Posterior vena cava (tissue), 2 donors: ENCODE measurements at places on chromosomes 12 and 14. TPM values are rescaled to one million over a fixed set of nuclear protein-coding genes. Genes with fewer than 3 reads are reported as not detected.

Gene CLEC6A
- not detected for total RNA-seq

DNA sequence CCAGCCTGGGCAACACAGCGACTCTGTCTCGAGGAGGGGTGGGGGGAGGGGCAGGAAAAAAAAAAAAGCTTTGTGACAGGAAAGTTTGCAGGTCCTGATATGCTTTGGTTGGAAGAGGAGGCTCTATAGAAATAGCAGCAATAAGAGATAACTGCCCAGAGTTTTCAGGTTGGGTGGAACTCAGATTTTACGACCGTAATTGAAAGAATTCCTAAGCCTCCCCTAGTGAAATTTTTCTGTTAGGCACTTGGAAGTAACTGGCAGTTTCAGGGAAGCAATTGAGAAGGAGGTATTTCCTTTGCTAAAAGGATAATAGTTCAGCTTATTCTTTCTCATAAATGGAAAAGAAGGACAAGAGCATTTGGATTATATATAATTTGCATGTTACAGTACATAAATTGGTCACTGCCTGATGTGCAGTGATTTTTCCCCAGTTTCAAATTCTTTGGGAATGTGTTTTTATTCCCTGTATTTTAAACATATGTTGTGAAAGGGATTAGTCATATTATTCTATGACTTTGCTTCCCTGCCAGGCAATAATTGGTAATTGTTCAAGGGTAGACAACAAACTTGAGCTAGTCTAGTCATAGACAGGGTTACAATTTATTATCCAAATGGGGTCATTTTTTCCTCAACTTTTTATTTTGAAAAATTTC lies 452.8 kb downstream of the AEBP2 start:
- DNase-seq, result no peak

DNA sequence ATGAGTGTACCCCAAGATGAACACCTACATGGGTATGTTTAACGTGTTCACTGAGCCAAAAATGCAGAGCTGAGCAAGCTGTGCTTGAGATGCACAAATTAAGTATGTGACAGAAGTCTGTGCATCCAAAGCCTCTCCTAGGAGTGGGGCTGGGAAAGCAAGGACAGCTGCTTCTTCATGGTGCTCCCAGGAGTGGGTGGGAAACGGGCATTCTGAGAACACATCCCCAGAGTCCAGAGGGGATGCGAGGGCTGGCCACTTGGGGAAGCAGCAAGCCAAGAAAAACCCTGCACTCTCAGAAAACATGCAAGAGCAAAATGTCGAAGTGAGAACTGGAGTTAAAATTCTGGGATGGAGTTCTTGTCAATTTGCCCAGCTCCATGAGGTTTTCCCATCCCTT lies 414.3 kb downstream of the BCAT1 start:
- no peak for DNase-seq

- DNase-seq, result no peak
Observed at GRCh38 chr14:64685371-64686281, 18.6 kb upstream of the PLEKHG3 start.

Gene DCN
- total RNA-seq, result 2,897 TPM

Gene RNF31
- total RNA-seq, result 53.7 TPM

DNA sequence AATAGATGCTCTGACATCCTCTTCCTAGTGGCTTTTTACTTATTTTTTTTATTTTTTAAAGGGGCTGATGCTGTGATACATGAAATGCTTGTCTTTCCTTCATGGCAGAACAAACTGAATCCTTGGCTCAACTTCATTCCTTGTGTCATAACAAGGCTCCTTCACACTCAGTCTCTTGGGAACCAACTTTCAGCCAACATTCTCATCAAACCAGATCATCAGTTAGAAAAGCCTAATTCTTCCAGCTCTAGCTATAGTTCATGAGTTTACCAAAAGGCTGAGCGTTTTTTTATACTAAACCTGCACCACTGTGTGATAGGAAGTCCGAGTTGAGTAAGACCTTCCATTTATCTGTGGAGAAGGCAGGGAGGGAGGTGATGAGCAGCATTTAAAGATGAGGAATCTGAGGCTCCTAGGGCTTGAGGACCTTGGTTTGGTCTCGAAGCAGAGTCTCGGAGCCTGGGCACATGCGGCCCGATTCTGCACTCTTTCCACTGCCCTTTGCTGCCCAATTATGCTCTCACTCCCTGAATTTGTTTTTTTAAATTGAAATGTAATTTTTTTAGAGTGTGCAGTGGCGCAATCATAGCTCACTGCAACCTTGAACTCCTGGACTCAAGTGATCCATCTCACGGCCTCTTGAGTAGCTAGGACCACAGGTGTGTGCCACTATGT lies 8.2 kb downstream of the GPRC5D start:
- no peak for DNase-seq

GRCh38 chr12:132500142-132500855 lies 10.3 kb downstream of the FBRSL1 start:
- DNase-seq, result no peak

DNA sequence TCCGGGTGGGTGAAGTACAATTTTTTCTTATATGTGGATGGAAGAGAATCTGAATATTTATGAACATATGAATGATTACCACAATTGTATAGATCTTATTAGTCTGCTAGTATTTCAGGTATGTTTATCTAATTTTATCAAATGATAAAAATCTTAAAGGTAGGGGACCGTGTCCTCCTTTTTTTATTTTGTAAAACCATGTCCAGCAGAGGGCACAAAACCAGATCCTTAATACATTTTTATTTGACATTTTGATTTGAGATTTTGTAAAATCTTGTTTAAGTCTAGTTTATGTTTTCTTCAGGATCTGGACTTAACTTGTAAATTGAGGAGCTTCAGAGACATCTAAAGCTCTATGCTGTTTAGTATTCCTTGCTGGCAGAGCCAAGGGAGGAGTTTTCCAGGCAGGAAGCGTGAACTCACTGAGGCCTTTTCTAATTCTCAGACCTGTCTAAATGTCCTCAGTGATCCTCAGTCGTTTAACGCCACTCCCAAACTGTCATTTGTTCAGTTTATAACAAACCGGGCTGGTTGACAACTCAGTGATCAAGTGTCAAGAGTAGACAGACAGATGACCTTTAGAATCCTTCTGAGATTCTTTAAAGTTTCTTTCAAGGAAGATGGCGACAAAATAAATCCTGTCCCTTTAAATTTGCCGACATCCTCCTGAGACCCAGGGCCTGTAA lies 263.9 kb downstream of the KTN1 start:
- DNase-seq, result no peak

Gene NKX2-1
- total RNA-seq, result not detected

Gene MYF5
- not detected for total RNA-seq

Gene LRRC10
- total RNA-seq, result not detected

Gene DAO
- total RNA-seq, result 0.28 TPM

GRCh38 chr14:96363751-96364336 lies 518 bp downstream of the GSKIP start:
- DNase-seq, result no peak

GRCh38 chr12:21642707-21643389 lies 14.8 kb downstream of the LDHB start:
- no peak for DNase-seq

DNA sequence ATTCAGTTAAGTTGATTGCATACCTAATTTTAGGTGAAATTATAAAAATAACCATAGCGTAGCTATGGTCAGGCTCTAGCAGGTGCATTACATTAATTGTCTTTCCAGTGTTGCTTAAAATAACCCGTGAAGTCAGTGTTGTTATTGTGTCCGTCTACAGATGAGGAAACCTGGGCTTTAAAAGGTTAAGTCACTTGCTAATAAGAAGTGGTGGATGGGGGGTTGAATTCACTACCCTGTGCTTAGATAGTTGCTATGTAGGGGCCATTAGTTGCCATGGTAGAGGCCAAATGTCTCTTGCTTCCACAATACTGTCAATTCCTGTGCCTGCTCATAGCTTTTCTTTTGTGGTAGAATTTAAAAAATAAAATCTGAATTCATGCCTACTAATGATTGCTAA lies 174.8 kb downstream of the PELI2 start:
- DNase-seq, result no peak

Gene PLXNC1
- total RNA-seq, result 15.3 TPM

DNA sequence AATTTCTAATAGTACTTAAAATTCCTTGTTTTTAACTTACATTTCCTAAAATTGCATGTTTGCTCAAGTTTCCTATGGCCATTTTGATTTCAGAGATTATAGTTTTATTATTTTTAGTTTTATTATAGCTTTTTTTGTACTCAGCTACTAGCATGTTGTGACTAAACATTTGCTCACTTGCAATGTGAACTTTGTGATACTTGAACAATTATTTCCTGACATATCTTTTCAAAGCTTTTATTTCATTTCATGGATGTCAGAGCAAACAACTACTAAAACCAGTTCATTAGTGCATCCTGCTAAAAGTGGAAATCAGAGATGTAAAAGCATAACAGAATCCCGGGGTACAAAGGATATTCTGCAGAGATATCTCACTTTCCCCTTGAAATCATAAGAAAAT lies 33.6 kb upstream of the PCNX4 start:
- no peak for DNase-seq

Gene KCNC2
- total RNA-seq, result not detected

GRCh38 chr14:51546099-51546498 lies 105.6 kb upstream of the FRMD6 start:
- no peak for DNase-seq

DNA sequence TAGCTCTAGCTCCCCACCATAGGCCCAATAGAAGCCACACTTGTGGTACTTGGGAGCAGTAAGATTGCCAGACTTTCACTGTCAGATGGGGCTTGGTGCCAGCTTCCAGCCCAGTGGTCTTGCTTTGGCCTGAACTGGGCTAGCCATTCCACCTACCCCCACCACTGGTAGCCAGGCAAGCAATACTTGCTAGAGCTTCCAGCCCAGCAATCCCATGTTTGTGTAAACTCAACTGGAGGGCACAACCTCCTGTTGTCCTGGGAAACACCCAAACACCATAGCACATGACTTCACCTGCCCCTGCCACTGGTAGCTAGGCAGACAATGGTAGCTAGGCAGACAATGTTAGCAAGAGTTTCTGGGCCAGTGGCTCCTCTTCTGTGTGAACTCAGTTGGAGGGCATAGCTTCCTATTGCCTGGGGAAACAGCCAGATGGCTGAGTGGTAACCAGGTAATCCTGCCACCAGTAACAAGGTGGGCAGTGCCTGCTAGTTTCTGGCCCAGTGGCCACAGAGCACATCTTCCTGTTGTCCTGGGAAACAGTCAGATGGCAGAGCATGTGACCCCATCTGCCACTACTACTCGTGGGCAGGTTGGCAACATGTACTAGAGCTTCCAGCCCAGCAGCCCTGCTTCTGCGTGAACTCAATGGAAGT lies 5.6 kb upstream of the OR6C76 start:
- no peak for DNase-seq

DNA sequence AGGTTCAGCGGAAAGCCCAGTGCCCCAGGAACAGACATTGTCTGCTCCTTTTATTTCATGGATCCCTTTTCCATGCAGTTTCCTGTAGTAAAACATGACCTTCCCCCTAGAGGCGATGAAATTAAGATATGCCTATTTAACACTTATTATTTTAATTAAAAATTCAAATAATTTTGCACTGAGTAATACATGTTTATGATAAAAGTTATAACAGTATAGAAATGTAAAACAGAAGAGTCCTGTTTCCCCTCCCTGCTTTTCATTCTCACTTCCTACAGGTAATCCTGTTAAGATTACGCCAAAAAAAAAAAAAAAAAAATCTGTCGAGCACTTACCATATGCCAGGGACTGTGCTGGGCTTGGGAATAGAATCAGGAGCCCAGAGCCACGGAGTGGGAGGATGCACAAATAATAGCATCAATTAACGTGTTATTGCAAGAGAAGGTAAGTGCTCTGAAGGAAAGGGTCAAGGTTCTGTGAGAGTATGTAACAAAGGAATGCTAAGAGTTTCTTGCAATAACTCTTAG lies 830 bp upstream of the LPCAT3 start:
- no peak for DNase-seq

DNA sequence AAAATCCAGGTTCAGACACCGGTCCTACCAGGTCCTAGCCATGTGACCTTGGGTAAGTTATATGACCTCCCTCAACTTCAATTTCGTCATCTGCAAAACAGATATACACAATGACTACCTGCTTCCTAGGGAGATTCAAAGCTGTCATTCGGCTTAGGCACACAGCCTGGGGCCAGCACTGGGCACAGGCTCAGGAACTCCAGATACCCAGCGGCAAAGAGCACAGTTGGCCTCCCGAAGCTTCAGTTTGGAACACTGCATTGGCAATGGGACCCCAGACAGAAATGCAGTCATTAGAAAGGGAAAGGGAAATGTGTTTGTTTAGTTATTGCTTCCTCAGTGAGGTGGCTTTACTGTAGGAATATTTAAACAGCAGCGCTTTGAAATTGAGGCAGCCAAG lies 11.4 kb downstream of the PLEKHG6 start:
- no peak for DNase-seq

DNA sequence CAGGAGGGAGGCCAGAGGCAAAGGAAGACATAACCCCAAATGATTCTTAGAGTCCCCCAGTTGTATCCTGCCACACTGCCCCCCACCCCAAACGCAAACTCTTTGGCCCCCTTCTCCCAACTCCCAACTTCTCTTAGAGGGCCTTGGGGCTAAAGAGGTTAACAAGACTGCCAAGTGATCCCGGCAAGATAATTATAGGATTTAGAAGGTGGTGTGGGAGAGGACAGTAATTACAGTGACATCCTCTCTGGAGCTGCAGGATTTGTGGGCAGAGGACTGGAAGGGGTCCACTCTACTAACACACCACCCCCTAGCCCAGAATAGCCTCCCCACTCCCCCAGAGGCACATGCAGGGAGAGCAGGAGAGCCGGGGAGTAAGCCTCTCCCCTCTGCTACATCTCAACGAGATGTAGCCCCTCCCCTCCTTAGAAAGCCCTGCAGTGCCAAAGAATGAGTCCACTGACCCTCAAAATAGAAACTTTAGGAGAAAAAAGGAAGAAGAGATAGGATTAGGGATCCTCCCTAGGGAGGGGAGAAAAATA lies 5.3 kb upstream of the GDF11 start:
- no peak for DNase-seq

Gene CCDC177
- total RNA-seq, result not detected

- no peak for DNase-seq
Observed at GRCh38 chr14:102645746-102646440, 53.4 kb downstream of the RCOR1 start.

DNA sequence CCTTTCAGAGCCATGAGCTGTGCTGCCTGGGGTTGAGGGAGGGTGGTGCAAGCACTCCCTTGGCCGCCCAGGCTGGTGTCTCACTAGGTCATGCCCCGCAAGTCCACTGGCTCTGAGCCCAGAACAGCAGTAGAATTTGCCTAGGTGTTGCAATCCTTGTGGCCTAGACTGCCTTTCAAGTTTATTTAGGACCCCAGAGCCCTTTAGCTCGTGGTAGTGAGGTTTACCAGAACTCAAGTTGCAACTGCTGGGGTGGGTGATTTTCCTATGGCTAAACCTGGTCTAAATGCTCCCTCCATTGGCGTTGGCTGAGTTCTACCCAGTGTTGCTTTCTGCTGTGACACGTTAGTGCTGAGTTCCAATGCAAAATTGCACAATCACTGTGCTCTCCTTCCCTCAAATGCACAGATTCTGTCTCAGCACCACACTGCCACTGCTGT lies 287.2 kb downstream of the BCAT1 start:
- DNase-seq, result peak; percentile 83

DNA sequence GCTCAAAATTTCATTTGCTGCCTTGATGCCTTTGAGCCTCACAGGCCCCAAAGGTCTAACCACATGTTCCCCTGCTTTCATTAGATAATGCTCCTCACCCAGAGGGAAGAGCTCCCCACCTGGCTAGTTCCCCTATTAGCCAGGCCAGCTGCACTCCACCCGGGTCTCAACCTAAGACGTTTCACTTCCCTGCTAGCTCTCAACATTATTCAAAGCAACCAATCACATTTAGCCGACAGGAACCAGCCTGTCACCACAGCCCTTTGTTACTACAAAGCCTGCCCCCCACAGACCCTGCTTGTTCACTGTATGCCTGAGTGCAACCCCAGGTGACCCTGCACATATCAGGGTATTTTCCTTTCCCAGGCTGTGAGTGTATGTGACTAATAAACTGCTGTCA lies 78.6 kb downstream of the SLC15A5 start:
- DNase-seq, result no peak

Gene CSRP2
- total RNA-seq, result 22.5 TPM
